Upper lobe of left lung (tissue), 6 donors: ENCODE measurements at places on chromosomes 7 and 10. TPM values are rescaled to one million over a fixed set of nuclear protein-coding genes. Genes with fewer than 3 reads are reported as not detected.

DNA sequence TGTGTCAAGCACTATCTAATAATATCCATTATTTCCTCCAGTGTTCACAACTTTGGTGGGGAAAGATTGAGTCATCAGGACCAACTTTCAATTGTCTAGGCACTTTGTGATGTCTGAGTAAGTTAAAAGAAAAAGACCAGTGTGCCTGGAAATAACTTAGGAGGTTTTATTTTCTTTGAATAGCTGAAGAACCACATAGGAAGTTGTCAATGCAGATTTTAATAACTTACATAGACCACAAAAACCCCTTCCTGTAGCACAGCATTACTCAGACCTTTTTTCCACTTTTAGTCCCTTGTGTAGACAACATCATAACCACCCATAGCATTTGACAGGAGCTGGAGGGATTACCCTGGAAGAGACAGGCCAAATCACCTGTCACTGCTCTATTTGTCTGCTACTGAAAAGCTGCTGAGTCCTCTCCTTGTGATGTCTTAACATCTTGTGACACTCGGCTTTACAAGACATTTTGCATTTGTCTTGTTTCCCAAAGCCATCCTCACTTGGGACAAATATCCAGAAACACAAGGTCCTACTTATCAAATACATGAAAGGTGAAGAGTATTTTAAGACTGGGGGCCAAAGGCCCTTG is 241.5 kb upstream of the PTER start:
- DNase-seq, result no peak

- no peak for DNase-seq
Measured at GRCh38 chr7:10798044-10798443, 175.6 kb upstream of the PHF14 start.

The ADAM22 gene
- 3.2 TPM for total RNA-seq

The MYL10 gene
- total RNA-seq, result not detected

The TRIM73 gene
- total RNA-seq, result 3.3 TPM

The SFRP5 gene
- total RNA-seq, result 1.0 TPM
